ENCODE measurements at places on chromosomes 2 and 18.

GRCh38 chr18:23825496-23825895, 136.2 kb downstream of the LAMA3 start:
- no peak for DNase-seq

GRCh38 chr2:85547089-85547858, 8.3 kb downstream of the MAT2A start:
- no peak for DNase-seq

DNA sequence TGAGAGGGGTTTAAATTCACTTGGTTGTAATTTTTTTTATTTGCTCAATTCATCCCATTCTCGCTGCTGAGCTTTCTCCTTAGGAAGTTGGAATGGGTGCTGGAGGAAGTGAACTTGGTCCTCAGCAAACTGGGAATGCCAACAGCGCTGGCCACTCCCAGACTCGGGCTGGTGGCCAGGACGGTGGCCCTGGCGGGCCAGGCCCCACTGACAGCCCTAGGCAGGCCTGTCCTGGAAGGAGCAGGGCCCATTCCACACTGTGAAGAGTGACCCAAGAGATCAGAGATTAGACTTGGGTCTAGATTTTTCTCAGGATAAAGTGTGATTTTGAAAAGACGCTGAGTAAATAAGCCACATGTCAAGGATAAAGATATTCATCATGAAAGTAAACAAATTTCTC, 132.7 kb downstream of the HDAC4 start:
- DNase-seq, result no peak

- DNase-seq, result no peak
Observed at GRCh38 chr18:40380686-40381439, 1574.2 kb upstream of the PIK3C3 start.

DNA sequence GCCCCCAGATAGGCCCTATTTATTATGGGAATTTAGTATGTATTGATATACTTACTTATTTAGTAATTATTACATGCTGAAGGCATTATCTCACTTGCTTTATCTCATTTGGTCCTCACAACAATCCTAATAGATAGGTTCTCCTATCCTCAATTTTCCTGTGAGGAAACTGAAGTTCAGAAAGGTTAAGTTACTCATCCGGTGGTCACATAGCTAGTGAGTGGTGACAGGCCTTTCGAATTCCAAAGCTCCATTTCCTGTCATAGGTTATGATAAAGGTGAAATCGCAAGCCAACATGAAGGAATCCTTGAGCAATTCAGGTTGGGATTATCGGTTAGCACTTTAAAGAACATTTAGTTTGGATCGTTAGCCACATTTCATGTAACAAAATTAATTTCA, 33.3 kb downstream of the NAB1 start:
- no peak for DNase-seq

- no peak for DNase-seq
Observed at GRCh38 chr2:135960656-135961551, 24.5 kb downstream of the DARS1 start.
